ENCODE measurements at places on chromosomes 1 and 21. TPM values are rescaled to one million over a fixed set of nuclear protein-coding genes. Genes with fewer than 3 reads are reported as not detected.

ENAH gene
- total RNA-seq: 140 TPM

CNR2 gene
- total RNA-seq: not detected

OR2L2 gene
- total RNA-seq: not detected

CFHR1 gene
- 0.19 TPM for total RNA-seq

RGS18 gene
- total RNA-seq: not detected

LIN28A gene
- total RNA-seq: not detected

PLCH2 gene
- total RNA-seq: under 0.01 TPM

ZNF683 gene
- total RNA-seq: not detected

SPATA17 gene
- total RNA-seq: 1.1 TPM

HSPB7 gene
- 3.3 TPM for total RNA-seq

VWA1 gene
- total RNA-seq: 9.0 TPM

TLR5 gene
- 0.28 TPM for total RNA-seq

SPRR2A gene
- total RNA-seq: not detected

Measured in regular cardiac myocyte (primary cell).